Ecto neural progenitor cell (in vitro differentiated cells): ENCODE measurements at places on chromosomes 11 and 22.

- DNase-seq: no peak
Observed at GRCh38 chr11:113444502-113445123, 30.6 kb downstream of the DRD2 start.

DNA sequence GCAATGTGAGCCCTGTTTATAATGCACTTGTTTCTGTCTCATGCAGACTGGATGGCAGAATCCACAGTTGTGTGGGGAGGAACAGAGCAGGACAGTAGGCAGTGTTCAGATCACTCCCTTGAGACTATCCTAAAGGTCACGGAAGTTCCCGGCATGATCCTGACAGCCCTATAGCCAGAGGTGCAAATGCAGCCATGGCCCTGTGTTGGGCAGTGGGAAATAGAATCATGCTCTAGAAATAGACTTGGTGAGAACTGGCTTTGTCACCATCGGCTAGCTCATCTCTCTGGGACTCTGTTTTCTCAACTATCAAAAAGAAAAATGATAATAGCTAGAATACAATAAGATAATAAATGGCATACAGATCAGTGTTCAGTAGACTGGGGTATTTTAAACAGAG lies 123.2 kb downstream of the FEZ1 start:
- DNase-seq: no peak

DNA sequence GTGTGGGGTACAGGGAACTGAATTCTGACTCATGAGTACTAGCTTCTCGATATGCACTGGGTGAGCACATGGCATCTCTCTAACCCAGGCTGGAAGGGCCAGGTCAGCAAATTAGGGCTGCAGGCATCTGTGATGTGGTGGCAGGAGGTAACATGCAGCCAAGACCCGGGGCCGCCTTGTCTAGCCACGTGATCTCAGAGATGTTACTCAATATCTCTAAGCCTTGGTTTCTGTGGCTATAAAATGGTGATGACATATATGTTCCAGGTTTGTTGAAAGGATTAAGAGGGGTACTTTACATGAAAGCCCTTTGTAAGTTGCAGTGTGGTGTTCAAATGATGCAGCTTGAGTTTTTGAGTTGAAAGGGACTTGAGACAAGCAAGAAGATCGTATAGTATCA lies 3.2 kb downstream of the ST14 start:
- no peak for DNase-seq

DNA sequence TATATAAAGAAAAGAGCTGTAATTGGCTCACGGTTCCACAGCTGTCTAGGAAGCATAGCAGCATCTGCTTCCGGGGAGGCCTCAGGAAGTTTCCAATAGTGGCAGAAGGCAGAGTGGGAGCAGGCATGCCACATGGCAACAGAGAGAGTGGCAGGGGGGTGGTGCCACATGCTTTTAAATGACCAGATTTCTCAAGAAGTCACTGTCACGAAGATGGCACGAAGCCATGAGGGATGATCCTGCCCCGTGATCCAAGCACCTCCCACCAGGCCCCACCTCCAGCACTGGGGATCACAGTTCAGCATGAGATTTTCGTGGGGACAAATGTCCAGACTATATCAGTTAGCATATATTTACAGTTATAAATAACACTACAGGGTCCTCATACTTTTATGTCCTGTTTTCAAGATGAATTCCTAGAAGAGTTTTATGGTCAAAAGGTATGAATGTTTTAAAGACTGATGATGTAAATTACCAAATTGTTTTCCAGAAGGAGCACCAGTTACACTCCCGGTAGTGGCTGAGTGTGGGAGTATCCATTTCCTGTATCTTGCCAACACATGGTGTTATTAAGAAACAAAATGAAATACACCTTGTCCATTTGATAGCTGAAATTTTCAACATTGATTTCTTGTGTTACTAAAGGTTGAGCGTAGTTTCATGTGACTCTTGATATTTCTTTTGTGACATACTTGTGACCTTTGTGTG lies 19.2 kb downstream of the FAM118A start:
- DNase-seq: no peak

DNA sequence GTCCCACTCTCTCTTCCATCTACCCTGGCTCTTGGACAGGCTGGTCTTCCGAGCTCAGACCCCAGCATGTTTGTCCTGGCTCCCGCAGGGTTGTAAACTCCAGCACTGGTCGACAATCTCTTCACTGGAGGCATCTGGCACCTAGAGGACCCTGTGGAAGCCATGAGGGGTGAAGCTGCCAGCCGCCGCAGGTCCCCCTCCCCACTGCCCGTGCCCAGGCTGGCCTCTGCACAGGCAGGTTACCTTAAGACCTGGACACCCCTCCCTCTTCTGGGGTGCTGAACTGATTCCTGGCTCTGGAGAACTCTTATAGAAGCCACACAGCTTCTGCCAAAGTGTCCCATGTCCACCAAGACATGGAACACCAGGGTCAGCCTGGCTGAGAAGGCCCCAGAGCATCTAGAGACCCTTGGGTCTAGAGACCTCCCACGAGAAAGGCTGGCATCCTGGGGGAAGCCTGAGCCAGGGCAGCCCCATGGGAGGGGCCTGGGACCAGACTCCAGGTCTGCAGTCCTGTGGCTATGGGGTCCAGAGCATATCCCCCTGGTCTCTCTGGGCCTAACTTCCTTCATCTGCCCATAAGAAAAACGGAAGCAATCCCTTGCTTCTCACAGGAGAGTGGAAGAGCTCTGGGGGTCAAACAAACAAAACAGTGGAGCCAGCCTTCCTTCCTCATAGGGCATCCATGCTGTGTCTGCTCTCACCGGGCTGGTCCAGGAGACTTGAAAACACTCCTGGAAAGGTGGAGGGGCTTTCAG lies 30.6 kb downstream of the LMO1 start:
- DNase-seq: no peak

DNA sequence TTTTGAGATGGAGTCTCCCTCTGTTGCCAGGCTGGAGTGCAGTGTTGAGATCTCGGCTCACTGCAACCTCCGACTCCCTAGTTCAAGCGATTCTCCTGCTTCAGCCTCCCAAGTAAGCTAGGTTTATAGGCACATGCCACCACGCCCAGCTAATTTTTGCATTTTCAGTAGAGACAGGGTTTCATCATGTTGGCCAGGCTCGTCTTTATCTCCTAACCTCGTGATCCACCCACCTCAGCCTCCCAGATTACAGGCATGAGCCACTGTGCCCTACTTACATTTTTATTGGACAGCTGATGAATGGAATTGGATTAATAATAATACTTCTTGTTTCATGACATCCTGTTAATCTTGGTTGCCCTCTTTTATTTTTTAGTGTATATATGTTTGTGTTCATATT lies 3.0 kb upstream of the MRGPRD start:
- no peak for DNase-seq

GRCh38 chr11:126997196-126997595 lies 3.4 kb downstream of the KIRREL3 start:
- no peak for DNase-seq

- peak; percentile 36 for DNase-seq
Observed at GRCh38 chr22:49770547-49771265, 57.0 kb downstream of the BRD1 start.

- no peak for DNase-seq
Observed at GRCh38 chr11:101433151-101433550, 150.7 kb downstream of the TRPC6 start.

- DNase-seq: no peak
Observed at GRCh38 chr11:114082415-114082748, 22.9 kb downstream of the ZBTB16 start.

DNA sequence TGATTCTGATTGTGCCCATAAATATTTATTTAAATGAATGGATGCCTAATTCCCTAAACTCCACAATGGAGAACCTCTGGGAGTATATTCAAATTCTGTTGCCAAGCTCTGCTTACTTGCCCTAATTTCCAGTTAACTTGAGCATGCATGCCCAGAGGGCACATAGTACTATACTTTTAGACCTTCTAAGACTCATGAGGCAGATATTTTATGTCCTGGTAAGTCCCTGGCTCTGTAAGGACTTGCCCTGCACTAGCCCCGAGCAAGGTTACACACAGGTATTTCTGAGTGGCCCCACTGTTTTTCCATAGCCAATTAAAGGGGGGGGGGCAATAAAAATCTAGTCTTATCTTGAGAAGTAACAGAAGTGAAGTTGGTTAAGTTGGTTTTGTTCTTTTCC lies 21.1 kb upstream of the CAPRIN1 start:
- no peak for DNase-seq

GRCh38 chr22:40018051-40018450 lies 23.3 kb downstream of the FAM83F start:
- no peak for DNase-seq

DNA sequence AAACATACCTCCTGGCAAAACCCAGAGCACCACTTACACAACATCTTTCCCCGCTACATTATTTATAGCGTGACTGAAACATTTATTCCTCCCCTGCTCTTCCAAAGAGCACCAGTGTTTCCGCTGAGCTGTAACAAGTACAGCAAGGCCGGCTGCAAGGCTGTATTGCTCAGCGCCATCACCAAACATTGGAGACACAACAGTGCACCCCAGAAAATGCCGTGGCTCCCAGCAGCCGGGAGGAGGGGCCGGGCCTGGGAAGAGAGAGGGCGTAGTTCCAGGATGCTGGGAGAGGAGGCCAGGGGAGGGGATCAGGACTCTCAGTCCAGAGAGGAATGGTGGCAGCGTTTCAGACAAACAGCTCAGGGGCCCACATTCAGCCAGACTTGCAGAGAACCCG lies 133.2 kb downstream of the DSCAML1 start:
- no peak for DNase-seq

DNA sequence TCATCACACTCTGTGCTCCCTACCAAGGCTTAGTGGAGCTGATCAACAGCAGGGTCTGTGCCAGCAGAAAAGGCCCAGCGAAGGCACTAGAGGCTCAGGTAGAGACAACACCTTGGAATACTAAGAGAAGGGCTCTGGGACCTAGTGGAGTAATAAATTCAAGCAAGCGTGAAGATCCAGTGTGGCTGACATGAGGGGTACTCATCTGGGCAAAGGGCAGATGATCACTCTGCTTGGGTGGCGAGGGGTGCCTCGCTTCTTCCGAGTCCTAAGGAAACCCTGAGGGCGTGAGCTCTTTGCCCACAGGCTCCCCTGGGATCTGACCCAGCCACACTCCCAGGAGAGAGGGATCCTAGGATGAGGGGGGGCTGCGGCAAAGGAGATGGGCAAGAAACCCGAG lies 3.5 kb upstream of the TPBGL start:
- no peak for DNase-seq

- DNase-seq: no peak
Observed at GRCh38 chr11:11476971-11477645, 124.1 kb upstream of the CSNK2A3 start.

DNA sequence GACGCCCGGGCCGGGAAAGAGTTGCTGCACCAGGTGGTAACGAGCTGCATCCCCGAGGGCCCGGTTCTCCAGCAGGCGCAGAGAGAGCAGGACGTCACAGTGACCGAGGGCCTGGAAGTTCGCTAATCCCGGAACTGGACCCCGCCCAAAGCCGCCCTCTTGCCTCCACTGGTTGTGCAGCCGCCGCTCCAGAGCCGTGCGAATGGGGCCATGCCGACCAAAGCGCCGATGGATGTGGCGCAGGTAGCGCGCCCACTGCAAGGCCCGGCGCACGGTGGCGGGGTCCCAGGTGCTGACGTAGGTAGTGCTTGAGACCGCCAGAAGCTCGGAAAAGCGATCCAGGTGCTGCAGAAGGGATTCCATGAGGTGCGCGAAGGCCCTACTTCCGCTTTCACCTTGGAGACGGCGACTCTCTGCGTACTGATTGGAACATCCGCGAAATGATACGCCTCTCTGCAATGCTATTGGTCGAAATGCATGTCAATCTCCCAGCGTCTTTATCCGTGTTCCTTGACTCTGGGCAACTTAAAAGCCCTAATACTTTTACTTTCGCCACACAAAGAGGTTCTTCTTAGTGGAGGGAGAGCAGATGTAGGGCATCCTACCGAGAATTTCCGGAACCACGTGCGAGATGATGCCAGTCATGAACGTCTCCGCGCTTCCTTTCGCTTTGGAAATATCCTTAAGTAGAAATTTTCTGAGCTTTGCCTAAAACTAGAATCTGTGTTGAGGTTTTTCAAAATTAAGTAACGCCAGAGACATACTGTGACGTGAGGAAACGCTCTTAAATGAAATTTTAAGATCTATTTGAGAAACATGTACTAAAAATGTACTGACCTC lies at the start of gene FANCF:
TSS of gene FANCF (minus strand) at position 376 of the 840 bp plus-strand sequence. CDS start at position 363, 13 bp downstream.
- peak; percentile 92 for DNase-seq

GRCh38 chr11:57498540-57498939 lies 17.0 kb downstream of the SLC43A1 start:
- no peak for DNase-seq
